ENCODE measurements at places on chromosomes 4 and X.
A peak's percentile ranks its signal among the peaks of the same experiment; 100 is the strongest.

- DNase-seq = no peak
Measured at GRCh38 chr4:30863021-30863420, 142.9 kb downstream of the PCDH7 start.

- no peak for DNase-seq
Measured at GRCh38 chrX:150202641-150203247, 160.4 kb upstream of the MAMLD1 start.

- DNase-seq = no peak
Measured at GRCh38 chrX:12210971-12211370, 72.7 kb downstream of the FRMPD4 start.

DNA sequence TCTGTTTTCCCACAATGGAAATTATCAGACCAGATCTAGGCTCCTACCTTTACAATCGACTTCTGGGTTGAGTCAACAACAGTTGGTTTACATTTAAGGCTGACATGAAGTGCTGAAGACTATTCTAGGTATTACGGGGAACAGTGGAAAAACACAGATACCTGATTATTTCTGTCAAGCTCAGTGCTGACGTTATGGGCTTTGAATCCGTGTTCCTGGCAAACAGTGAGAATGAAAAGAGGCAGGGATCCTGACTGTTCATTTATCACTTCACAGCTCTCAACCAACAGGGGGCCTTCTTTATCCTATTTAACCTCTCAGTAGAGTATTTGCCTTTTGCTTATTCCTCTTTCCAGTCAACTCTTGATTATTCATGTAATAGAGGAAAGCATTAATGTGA, 43.1 kb downstream of the TMEM164 start:
- DNase-seq = no peak

GRCh38 chr4:46953564-46953963, 39.8 kb downstream of the GABRA4 start:
- no peak for DNase-seq

DNA sequence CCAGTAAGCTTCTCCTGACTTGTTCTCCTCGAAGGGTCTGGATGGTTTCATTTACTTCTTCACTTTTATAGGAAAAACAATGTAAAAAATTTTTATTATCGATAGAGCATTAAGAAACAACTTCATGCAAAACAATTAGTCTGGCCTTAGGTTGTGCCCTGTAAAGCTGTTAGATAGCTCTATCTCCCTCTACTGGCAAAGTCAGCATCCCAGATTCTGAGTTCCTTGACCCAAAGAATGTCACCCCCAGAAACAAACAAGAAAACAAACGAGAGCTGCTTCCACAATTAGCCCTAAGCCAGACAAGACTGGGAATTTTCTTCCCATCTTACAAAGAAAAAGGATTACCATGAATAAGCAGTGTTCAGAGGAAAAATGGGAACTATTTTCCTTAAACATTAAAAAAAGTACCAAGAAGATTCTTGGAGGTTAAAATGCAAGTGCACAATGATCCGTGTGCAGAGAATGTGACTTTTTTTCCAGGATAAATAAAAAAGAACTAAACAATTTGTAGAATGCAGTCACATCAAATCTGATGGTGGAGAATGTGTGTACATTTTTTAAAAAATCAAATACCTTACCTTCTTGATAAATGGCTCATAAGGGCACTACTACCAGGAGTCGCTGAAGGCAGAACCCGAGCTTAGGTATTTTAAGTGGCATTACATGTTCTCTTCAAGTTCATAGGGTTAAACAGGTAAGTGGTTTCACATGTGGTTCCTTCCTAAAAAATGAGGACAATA, 293.2 kb downstream of the FBXO8 start:
- no peak for DNase-seq

- peak; percentile 54 for DNase-seq
Measured at GRCh38 chr4:88592600-88593448, 544 bp downstream of the HERC3 start.

DNA sequence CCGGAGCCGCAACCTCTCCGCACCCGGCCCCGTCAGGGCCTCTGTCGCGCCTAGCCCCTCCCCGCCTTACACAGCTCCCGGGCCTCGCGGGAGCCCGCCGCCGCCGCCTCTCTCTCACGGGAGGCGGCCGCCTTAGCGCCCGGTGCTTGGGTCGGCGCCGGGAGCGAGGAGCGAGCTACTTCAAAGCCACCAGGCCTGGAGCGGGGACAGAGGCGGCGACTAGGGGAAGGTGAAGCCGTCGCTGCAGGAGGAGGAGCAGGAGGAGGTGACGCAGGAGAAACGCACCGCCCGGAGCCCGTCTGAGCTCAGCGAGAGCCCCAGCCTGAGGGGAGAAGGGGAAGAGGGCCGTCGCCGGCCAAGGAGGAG, 250 bp downstream of the USP9X start:
- no peak for DNase-seq

Measured in DMS79 treated with DMSO at 0.1 percent for 48 hours (cell line).